Natural killer cell treated with Interleukin-12 subunit alpha and Interleukin-12 subunit beta and Interleukin-15 and Interleukin-18, amount 100 ng/mL, for 72 hours (primary cell): ENCODE measurements at places on chromosomes 5 and 9. TPM values are rescaled to one million over a fixed set of nuclear protein-coding genes. Genes with fewer than 3 reads are reported as not detected.

- H3K4me3 ChIP-seq = no peak overlapping the region
- no peaks in the 10 kb centered on the region for H3K4me1 ChIP-seq
- no peaks in the 10 kb centered on the region for H3K36me3 ChIP-seq
These were observed 66.8 kb downstream of the PTPDC1 start for GRCh38 chr9:94150890-94151650.

MRPL41 gene
- total RNA-seq = 35.9 TPM

DNA sequence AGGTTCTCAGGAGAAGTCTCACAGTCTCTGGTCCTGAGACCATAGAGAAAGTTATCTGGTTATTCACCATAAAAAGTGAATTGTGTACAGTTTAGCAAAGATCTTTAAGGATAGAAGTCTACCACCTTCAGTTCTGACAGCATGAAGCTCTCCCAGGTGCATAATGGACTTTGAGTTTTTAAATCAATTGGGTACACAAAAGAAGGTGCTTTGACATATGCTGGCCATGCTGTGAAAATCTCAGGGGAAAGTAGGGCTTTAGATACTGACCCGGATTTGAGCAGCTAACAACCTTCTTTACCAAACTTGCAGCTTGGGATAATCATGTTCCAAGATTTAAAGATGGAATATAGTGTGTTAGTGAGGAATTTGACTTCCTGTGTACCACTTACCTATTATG lies 264.2 kb downstream of the ZSWIM6 start:
- DNase-seq = no peak
- no peaks in the 10 kb centered on the region for H3K4me1 ChIP-seq
- H3K36me3 ChIP-seq = no peaks in the 10 kb centered on the region
- no peak overlapping the region for H3K4me3 ChIP-seq
- H3K27me3 ChIP-seq = peaks cover 26% of the 10 kb centered on the region
- H3K27ac ChIP-seq = no peak overlapping the region

RGS7BP gene
- not detected for total RNA-seq

- no peaks in the 10 kb centered on the region for H3K4me1 ChIP-seq
- no peak for DNase-seq
- no peak overlapping the region for H3K27ac ChIP-seq
- H3K36me3 ChIP-seq = no peaks in the 10 kb centered on the region
- no peak overlapping the region for H3K4me3 ChIP-seq
These were observed 493.5 kb downstream of the EBF1 start for GRCh38 chr5:158606233-158606632.

RLN2 gene
- not detected for total RNA-seq

DNA sequence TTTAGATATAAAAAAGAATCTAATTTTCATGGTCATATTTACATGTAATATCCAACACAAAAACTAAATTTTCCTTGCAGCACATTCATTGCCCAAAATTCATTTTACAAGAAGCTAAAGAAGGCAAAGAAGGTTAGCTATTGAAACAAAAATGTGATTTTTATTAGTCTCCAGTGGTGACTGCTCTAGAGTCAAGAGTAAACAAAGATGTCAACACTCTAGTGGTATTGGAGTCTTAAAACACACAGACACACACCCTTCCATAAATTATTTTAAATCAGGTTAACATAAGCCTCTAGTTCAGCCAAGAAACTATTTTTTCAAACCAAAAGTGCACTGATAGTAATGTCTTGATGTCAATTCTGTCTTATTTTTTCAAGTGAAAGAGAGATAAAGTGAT lies 329.2 kb downstream of the ZNF608 start:
- DNase-seq = no peak
- H3K4me3 ChIP-seq = no peak overlapping the region
- H3K27me3 ChIP-seq = peaks cover 13% of the 10 kb centered on the region
- H3K27ac ChIP-seq = no peak overlapping the region
- H3K36me3 ChIP-seq = peaks cover under 1% of the 10 kb centered on the region

DNA sequence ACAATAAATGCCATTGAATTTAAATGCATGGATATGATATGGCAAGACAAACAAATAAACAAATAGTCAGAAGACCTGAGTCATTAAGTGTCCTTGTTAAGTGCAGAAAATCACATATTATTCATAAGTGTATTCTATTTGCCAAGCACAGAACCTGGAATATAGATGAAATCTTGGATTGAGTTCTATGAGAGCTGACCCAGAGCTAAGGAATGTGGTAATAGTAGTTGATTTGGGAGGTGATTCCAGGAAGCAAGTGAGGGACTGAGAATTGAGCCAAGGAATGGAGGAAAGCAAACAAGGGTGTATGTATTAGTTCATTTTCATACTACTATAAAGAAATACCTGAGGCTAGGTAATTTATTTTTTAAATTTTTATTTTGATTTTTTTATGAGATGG lies 208.9 kb downstream of the TRIM32 start:
- no peaks in the 10 kb centered on the region for H3K27me3 ChIP-seq
- H3K27ac ChIP-seq = no peak overlapping the region
- no peak overlapping the region for H3K4me3 ChIP-seq
